ENCODE measurements at places on chromosomes 7 and 10. TPM values are rescaled to one million over a fixed set of nuclear protein-coding genes. Genes with fewer than 3 reads are reported as not detected.

The TPST1 gene
- total RNA-seq = 36.5 TPM

The DPYSL4 gene
- total RNA-seq = 1.6 TPM

The GJD4 gene
- total RNA-seq = not detected

The TBRG4 gene
- total RNA-seq = 89.3 TPM

The PHKG1 gene
- 0.39 TPM for total RNA-seq

The ACBD7 gene
- total RNA-seq = 6.7 TPM

The STEAP1B gene
- total RNA-seq = 89.9 TPM

The GPR37 gene
- total RNA-seq = 0.20 TPM

The TWIST1 gene
- total RNA-seq = 32.0 TPM

The CARD11 gene
- not detected for total RNA-seq

The PRF1 gene
- not detected for total RNA-seq

Measured in RPMI7951 (cell line).